Stimulated activated CD4-positive, alpha-beta T cell treated with anti-CD3 and anti-CD28 coated beads, TNF-alpha, amount 100 ng/mL, for 4 hours (primary cell): ENCODE measurements at places on chromosomes 1 and 21.

DNA sequence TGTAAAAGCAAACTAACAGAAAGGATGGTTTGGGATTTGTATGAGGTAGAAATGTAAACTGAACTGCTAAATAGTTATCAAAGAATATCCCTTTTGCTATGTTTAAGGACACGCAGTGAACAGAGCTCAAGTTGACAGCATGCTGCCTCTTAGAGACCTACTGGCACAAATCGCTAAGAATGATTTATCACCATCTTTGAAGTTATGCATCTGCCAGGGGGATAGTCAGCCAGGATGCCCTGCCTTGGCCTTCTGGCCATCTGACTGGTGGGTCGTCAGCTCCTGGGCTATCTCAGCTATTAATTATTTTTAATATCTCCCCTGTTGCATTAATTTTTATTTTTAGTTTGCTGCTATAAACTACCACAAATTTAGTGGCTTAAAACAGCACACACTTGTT, 334.8 kb upstream of the KAZN start:
- DNase-seq: no peak

DNA sequence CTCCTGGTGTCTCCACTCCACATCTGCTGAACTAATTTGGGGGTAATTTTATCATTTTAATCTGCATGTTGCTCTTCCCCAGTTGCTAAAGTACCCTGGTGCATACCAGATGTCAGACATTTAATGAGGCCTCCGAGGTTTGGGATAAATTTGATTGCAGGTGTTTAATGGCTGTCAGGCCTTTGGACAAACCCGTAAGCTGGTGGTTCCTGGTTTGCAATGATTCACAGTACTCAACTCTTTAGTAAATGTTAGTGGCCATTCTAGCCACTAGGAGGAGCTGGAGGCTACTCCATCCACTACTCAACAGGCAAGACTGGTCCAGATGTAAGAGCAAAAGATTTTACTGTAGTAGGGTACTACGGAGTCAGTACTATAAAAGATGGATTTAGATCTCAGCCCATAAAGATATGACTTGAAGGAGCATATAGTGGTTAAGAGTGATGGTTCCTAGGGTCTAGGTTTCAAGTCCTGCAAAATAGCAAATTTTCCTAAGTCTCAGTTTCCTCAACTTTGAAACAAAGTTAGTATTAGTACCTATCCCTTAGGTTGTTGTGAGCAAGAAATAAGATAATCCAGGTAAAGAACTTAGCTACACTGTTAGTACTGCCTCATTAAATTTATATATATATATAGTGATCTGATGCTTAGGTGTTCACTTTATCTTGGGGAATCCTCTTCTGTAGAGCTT, 132.8 kb downstream of the SNX7 start:
- DNase-seq: peak; percentile 4

DNA sequence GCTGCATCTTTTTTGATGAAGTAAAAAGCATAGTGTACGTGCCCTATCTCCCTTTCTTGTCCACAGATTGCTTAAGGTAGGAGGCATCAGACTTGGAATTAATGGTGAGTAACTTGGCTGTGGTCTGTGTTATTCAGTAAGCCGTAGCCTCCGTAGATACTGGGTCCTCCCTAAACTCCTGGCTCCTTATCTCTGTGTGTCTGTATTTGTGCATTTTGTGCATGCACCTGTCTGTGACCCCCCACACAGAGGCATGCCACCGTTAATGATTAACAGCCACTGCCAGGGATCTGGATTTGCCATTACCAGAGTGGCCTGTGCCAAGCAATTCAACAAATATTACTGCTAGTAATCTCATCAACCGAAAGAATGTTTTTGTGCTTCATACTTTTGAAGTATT, 31.9 kb downstream of the MAP3K21 start:
- DNase-seq: no peak

DNA sequence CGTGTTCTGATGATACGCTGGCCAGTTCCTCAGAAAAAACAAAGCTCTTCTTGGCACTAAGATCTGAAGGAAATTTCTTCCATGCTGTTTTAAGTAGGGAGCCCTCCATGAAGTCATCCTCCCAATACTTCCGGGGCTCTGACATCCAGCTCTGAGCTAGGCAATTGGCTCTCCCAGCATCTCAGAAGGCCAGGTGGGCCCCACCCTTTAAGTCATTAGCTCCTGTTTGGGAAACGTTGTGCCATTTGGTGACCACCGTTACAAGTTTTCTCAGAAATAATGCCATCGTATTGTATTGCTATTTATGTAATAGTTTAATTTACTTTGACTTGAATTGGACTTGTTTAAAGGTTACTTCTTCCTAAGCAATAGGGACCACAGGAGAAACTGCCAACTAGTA, 130.3 kb upstream of the EDN2 start:
- DNase-seq: no peak

GRCh38 chr1:185426848-185427247, 109.8 kb upstream of the IVNS1ABP start:
- DNase-seq: no peak

DNA sequence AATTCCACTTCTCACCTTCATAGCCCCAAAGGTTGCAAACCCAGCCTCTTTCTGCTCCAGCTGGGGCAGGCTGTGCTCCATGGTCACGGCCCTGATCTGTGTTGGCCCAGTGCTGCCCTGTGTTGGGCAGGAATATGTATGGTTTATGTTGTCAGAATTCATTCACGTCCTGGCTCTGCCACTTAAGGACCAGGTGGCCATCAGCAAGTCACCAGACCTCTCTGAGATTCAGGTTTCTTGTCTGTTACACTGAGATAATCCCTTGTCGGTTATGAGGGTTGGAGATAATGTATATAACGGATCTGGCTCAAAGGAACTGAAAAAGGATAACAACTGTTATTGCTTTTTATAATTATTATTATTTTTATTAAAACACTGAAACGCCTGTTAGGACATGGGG, 39.1 kb upstream of the SELENON start:
- DNase-seq: no peak

- no peak for DNase-seq
Observed at GRCh38 chr1:245807306-245807705, 652.5 kb downstream of the KIF26B start.

- DNase-seq: no peak
Observed at GRCh38 chr1:147808025-147808424, 47.6 kb upstream of the GJA5 start.

- DNase-seq: no peak
Observed at GRCh38 chr1:66351478-66351877, 182.5 kb upstream of the SGIP1 start.

GRCh38 chr1:165508291-165508690, 35.5 kb upstream of the LRRC52 start:
- no peak for DNase-seq

DNA sequence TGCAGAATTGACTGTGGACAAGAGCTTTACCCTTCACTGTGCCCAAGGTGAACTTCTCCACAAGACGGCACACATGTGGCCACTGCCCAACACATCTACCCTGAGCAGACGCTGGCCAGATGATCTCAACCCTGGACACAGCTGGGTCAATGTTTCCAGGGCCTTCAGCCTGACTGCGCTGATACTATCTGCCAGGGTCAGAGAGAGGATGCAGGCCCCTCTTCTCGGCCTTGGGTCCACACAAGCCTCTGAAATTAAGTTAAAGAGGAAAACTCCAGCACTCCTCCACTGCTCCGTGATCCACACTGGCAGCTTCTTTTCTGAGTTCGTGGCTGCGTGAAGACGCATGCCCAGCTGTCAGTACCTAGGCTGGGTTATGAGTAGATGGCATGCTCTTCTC, 58.1 kb downstream of the GLIS1 start:
- no peak for DNase-seq

- no peak for DNase-seq
Observed at GRCh38 chr1:172360985-172361384, 59.5 kb upstream of the C1orf105 start.

GRCh38 chr1:12359359-12360133, 129.7 kb downstream of the VPS13D start:
- no peak for DNase-seq

GRCh38 chr1:198639671-198640143, 867 bp downstream of the PTPRC start:
- DNase-seq: no peak

GRCh38 chr1:211870156-211870555, 39.6 kb upstream of the LPGAT1 start:
- no peak for DNase-seq

GRCh38 chr1:203276916-203277545, 28.3 kb upstream of the BTG2 start:
- no peak for DNase-seq

DNA sequence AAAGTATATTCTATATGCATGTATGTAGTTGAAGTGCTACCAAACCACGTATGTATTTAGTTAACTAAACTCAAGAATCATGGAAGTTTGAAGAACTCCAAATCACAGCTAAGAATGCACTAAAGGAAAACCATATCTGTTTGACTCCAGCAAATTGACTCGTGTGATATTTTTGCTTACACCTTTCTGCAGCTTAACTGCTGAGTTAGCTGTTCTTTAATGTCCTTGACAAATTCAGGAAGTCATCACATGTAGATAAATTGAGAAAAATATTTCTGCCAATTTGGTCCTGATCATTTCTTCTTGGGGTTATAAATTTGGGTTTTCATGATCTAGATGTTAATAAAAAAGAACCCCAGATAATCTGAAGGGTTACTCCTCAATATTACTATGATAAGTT, 83.0 kb downstream of the NFIA start:
- no peak for DNase-seq

GRCh38 chr21:14533499-14534428, 12.4 kb downstream of the SAMSN1 start:
- DNase-seq: no peak

- no peak for DNase-seq
Observed at GRCh38 chr1:172453607-172454006, 9.7 kb upstream of the PIGC start.

- DNase-seq: no peak
Observed at GRCh38 chr1:47684518-47684917, 246.7 kb downstream of the FOXD2 start.

GRCh38 chr1:27135541-27136235, 19.2 kb downstream of the SLC9A1 start:
- DNase-seq: no peak

DNA sequence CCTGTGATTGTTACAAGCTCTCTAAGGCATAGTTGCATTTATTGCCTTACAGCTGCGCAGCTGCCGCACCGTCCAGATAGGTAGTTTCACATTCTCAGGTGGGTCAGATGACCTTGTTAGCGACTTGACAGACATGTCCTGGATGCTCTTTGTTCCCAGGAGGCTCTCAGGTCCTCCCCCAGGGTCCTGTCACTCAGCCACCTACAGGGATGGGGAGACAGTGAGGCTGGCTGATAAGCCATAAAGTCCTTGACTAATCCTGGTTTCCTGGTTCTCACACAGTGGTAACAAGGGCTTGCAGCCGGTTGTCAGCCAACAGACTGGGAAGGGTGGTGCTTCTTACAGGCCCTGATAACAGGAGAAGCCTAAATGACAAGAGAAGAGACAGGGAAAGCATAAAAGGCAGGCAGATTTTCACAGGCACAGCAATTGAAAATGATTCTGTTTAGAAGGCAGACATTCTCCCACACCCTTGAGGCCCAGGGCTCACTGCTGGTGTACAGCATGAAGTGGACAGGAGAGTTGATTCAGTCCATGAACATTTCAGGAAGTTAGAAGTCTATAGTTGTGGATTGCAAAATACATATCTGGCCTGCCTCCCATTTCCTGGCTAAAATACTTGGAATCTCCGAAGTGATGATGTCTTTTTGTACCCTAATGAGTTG, 2.9 kb downstream of the ARF1 start:
- no peak for DNase-seq

DNA sequence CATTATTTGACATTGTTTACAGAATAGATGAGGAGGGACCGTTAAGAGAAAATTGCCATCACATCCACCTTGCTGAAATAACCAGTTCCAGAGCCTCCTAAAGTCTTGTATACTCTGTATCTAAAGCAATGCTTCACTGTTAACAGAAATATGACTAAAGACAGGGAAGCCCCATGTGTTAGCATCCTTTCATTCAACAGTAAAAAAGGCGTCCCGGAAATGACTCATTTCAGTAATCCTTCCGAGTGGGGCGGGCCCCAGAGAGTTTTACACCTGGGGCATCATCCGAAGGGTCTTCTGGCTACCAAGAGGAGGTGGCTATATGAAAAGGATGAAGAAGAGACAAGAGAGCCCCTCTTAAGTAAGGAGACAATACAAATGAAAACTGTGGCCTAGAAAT, 227.2 kb downstream of the SLC45A1 start:
- no peak for DNase-seq

GRCh38 chr21:26581818-26582217, 8.7 kb upstream of the CYYR1 start:
- no peak for DNase-seq

- DNase-seq: no peak
Observed at GRCh38 chr1:15577691-15578090, 7.2 kb downstream of the AGMAT start.

DNA sequence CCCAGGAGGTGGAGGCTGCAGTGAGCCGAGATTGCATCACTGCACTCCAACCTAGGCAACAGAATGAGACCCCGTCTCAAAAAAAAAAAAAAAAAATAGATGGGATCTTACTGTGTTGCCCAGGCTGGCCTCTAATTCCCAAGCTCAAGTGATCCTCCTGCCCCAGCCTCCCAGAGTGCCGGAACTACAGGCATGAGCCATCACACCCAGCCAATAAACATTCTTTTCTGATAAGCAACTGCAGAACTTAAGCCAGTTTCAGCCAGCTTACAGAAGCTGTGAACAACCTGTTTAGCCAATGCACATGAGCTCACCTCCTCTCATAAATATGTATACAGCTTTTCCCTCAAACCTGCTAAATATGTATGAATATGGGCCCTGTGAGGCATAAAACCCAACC, 3.1 kb upstream of the MIIP start:
- DNase-seq: no peak

GRCh38 chr1:89351597-89352311, 12.1 kb upstream of the GBP6 start:
- no peak for DNase-seq

DNA sequence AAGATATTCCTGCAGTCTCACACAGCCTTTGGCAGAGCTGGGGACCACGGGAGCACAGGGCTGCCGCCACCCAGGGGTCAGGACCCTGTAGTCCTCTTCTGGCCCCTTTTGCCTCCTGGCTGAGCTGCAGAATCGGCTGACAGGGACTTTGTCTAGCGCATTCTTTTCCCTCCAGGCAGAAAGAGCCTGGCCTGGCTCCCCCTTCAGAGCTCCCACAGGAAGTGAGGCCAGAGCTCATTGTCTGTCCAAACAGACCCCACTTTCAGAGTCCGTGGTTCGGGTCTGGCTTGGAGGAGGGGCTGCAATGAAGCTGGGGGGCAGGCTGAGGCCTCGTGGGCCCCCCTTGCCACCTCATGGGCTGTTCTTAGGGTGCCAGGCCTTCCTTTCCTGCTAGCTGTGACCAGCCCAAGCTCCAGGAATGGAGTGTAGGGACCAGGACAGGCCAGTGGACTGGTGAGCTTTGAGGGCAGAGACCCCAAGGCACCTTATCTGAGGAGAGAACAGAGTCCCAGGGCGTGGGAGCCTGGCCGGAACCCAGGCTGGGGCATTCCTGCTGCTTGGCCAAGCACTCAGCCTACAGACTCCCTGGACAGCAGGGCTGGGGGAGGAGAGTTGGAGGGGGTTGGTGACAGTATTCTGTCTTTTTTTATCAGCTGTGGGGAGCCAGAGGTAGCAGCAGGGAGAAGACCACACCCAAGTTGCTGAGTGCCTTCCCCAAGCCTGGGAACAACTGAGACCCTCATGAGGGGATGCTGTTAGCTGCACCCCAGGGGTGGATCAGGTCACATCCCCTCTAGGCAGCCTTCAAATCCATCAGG, 4.7 kb downstream of the CELSR2 start:
- no peak for DNase-seq

- DNase-seq: no peak
Observed at GRCh38 chr1:50620680-50621329, 197.6 kb upstream of the DMRTA2 start.

GRCh38 chr1:89622895-89623294, 10.0 kb upstream of the LRRC8C start:
- DNase-seq: no peak
